NCI-H2227 treated with DMSO at 0.1 percent for 48 hours (cell line): ENCODE measurements at places on chromosomes 5 and 9.

GRCh38 chr9:18989865-18990264 lies 43.1 kb downstream of the SAXO1 start:
- DNase-seq: no peak

DNA sequence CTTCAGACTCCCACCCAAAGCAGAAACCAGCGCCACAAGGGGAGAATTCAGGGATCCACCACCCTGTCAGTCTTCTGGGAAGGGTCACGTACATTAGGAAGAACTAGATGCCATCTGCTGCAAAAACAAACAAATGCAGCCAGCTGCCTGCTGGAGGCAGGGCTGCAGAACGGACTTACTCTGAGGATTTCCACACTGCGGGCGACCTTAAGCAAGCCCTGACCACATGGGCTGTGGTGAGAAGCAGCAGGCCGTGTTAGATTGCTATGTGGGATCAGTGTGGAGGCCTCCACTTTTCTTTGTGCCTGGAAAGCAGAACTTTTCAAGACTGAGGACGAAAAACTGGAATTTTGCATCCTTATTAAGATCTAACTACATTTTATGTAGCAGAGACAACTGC lies 13.4 kb upstream of the LTC4S start:
- no peak for DNase-seq

DNA sequence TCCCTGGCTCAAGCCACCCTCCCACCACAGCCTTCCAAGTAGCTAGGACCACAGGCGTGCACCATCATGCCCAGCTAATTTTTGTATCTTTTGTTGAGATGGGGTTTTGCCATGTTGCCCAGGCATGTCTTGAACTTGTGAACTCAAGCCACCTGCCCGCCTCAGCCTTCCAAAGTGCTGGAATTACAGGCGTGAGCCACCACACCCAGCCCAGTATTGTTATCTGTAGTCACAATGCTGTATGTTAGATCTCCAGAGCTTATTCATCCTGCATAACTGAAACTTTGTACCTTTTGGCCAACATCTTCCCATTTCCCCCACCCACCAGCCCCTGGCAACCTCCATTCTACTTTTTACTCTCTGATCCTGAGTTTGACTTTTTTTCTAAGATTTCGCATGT lies 37.5 kb downstream of the CREBRF start:
- DNase-seq: no peak

- no peak for DNase-seq
These were observed 38.6 kb upstream of the TDRD7 start for GRCh38 chr9:97373331-97373730.

GRCh38 chr9:7828334-7828733 lies 28.8 kb upstream of the DMAC1 start:
- no peak for DNase-seq

DNA sequence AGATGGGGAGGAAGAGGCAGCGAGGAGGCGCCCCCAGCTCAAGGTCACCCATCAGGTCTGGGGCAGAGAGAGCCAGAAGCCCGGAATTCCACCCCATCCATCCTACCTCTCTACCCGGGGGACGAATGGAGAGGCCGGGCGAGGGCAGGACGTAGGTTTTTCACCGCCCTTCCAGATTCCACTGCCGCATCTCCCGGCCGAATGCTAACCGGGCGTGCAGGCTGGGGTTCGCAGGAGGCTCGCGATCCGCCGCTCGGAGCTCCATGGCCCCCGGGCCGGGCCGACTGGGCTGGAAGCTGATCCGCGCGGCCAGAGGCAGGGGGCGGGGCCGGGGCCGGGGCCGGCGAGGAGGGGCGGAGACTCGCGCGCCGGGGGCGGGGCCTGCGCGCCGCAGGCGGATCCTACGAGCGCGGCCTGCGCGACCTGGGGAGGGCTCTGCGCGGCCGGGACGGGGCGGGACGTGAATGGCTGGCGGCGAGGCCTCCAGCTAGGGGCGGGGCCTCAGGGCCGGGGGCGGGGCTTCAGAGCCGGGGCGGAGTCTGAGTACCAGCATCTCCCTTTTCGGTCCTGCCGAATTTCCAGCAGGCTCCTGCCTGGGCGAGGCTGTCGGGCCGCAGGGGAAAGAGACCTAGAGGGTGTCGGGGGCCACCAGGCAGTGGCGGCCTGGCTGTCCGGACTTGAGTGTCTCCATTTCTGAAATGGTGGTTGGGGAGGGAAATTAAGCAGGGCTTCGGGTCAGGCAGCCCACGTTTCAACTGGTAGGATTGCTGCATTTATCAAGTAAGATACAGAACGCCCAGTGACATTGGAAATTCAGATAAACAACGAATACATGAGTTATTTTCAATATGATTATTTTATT lies at the start of gene ST6GALNAC4:
TSS of gene ST6GALNAC4 (minus strand) at position 322 of the 862 bp plus-strand sequence. CDS start 622 bp downstream, outside the sequence.
- peak; percentile 65 for DNase-seq

- DNase-seq: no peak
These were observed 79.1 kb upstream of the MAN2A1 start for GRCh38 chr5:109610581-109610980.

- no peak for DNase-seq
These were observed 422.5 kb downstream of the CDH18 start for GRCh38 chr5:19565466-19565865.

- DNase-seq: no peak
These were observed 971.1 kb upstream of the COX7C start for GRCh38 chr5:85646641-85647040.
